ENCODE measurements at places on chromosomes 1 and 21.

DNA sequence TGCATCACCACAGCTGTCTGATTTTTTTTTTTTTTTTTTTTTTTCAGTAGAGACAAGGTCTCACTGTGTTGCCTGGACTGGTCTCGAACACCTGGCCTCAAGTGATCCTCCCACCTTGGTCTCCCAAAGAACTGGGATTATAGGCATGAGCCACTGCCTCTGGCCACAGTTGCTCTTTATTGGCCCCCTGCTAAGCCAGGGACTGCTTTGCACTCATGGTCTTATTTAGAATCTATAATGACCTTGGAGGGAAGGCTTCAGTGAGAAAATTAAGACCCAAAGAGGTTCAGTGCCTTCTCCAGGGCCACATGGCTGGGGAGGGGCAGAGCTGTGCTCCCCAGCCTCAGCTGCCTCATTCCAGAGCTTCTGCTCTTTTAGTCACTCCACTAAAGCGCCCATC is 84.9 kb downstream of the PTPRU start:
- DNase-seq, result no peak

GRCh38 chr1:7970246-7970645 is 8.7 kb downstream of the PARK7 start:
- DNase-seq, result no peak

DNA sequence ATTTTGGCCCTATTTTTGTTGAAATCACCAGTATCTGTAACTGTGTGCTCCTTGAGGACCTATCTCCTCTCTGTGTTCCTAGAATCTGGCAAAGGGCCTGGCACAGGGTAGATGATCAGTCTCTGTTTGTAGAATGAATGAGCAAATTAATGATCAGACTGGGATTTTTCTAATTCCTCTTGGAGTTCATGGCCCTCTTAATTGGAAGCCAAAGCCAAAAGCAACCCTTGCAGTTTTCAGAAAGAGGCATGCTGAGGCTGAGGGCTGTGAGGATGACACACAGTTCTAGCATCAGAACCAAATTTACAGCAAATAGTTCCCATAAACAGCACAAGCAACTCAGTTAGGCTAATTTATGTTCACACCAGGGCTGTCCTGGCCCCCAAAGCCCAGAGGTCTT is 111.1 kb upstream of the BEND5 start:
- no peak for DNase-seq

DNA sequence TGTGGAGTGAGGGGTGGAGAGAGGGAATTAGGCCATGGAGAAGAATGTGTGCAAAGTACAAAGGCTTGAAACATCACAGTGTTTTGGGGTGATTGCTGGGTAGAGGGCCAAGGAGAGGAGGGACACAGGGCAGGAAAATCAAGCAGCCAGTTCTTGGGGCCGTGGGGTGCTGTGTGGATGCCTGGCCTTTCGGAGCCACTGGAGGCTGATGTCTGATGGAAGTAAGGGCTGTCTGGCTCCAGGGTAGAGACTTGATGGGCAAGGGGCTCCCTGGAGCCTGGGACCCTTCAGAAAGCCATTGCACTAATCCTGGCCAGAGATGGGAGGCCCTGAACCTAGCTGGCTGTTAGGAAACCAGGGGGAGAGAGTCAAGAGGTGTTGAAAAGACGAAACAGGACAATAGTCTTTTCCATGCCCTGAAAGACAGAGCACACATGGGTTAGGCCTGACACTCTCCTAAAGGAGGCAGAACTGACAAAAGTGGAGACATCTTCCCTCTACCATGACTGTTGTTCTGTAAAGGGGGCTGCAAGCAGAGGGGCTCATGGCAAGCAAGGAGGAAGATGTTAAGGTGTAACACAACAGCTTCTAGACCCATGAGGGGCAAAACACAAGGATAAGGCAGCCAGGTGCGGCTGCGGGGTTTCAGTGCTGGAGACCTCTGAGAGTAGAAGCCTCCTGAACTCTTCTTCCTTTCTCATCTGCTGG is 21.0 kb downstream of the ATF3 start:
- DNase-seq, result no peak

DNA sequence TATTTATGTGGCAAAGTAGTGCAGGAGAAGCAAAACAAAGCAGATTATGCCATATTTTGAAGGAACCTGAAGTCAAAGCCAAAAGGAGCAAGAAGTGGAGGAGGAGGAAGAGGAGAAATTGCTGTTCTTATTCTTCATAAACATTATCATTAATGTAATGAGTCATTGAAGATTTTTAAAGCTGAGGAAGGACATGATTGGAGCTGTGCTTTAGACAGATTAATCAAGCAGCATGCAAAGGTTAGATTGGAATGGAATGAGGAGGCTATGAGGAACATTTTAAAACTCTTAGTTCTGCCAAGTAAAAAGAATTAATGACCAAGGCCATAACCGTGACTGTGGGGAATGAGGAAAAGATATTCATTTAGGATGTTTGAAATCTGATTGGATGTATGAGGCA is 33.0 kb upstream of the HSD17B7 start:
- no peak for DNase-seq
